HFFc6 (cell line): ENCODE measurements at places on chromosomes 16 and 17. TPM values are rescaled to one million over a fixed set of nuclear protein-coding genes. Genes with fewer than 3 reads are reported as not detected.

TPSB2 gene
- total RNA-seq: not detected in 3 replicates

DNA sequence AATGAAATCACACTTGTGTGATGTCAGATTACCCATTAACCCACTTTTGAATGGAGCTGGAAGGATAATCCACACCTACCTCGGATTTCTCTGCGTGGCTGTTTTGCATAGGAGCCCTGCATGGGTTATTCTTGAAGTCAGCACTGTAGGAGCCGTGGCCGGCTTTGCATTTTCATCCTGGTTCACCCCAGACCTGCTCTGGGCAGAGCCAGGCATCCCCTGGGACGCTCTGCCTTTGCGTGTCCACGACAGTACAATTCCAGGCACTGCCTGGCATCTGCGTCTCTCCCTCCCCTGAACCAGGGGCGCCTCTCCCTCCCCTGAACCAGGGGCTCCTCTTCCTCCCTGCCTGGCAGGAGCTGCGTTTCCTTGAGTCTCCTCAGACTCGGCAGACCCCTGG is 29.7 kb upstream of the ZNF750 start:
- DNase-seq: no peak

DNA sequence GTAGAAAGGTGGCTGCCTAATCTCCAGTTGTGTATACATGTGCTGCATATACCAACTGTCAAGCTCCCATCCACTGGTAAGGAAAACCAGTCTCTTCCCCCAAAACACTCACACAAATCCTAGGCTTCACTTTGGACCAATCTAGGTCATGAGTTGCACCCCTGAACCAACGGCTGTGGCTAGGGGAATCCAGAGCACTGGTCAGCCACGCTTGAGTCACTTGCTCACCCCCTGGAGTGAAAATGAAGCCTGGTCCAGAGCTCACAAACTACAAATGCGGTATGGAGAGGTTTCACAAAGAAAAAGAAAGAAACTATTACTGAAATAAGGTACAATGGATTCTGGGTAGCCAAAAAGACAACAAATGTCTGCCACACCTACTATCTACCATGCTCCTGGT is 66.1 kb upstream of the NLK start:
- no peak for DNase-seq

TNP2 gene
- total RNA-seq: not detected in 3 replicates

DNA sequence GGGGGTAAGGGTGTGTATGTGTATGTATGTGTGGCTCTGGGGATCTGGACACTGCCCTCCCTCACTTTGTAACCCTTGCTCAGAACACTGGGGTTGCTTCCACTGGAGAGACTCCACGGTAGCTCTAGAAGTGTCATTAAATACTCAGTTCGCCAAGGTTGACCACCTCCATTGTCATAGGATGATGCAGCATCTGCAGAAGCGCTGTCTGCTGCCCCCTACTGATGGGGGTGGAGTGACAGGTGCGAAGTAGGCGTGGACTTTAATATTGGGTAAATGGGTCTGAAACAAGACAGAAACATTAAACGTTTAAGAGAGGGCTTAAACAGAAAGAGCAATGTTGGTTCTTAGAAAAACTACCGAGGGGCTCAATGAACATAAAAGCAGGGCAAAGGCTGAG is 35.5 kb upstream of the STAC2 start:
- DNase-seq: no peak

DNA sequence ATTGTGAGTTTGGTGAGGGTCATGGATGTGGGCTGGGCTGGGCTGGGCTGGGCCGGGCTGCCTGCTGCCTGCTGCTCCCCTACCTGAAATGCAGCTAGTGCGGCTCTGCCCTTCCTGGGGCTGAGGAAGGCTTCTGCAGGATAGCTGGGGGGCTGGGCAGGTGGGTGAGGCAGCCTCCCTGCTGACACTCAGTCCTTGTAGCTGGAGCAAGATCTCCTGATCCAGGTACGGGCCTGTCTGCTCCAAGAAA is 4.7 kb downstream of the RPL13 start:
- no peak for DNase-seq
